Activated T-helper 1 cell treated with Interleukin-2 at 50 U/mL for 16 hours (primary cell): ENCODE measurements at places on chromosomes 3 and 15.

- no peak for DNase-seq
These were observed 117.5 kb downstream of the APBA2 start for GRCh38 chr15:29003191-29003839.

DNA sequence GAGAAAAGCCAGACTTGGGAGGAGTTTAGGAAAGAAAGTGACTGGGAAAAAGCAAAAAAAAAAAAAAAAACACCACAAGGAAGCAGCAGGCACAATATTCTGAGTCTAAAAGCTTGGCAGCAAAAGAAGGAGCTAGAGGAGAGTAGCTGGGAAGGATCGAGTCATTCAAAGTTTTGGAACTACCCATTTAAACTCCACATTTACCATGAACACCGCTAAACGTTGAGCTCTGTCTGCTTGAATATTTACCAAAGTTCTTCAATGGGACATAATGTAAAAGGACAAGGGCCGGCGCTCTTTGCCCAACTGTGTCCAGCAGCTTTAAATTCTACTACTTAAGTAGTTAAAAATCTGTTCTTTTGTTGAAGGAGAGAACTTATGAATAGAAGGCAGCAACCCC lies 481.9 kb downstream of the FOXP1 start:
- no peak for DNase-seq

GRCh38 chr15:78044407-78045155 lies 32.9 kb downstream of the TBC1D2B start:
- no peak for DNase-seq

GRCh38 chr3:16993227-16993626 lies 108.5 kb downstream of the PLCL2 start:
- no peak for DNase-seq

DNA sequence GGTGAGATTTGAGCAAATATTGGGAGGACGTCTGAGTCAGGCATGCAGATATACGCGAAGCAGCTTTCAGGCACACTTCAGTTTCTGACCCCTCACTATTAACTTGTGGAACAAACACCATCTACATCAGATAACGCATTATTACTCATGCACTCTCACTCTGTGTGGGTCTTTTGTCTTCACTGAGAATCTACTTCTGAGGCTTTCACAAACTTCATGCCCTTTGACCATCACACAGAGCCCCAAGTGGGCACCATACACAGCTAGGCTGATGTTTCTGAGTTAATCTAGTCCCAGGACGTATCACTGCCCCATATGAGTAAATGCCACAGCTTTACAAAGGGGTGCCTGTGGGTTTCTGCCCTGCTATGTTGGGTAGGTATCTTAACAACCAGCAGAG lies 39.6 kb upstream of the IP6K2 start:
- DNase-seq = no peak

DNA sequence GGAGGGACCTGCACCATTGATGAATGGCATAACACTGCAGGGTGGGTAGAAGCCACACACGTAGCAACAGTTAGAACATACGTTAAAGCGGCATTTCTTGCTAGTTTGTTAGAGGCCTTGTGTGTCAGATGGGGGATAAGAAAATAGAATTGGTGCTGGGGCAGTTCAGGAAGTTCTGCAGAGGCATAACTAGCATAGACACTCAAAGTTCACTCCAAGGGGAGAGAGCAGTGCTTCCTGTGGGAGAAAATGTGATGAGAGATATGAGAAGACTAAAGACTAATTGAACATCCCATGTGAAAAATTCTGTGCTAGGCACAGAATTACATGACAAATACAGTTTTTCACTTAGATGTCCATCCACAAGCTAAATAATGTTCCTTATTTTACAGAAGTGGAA lies 327.1 kb downstream of the ZNF621 start:
- no peak for DNase-seq

DNA sequence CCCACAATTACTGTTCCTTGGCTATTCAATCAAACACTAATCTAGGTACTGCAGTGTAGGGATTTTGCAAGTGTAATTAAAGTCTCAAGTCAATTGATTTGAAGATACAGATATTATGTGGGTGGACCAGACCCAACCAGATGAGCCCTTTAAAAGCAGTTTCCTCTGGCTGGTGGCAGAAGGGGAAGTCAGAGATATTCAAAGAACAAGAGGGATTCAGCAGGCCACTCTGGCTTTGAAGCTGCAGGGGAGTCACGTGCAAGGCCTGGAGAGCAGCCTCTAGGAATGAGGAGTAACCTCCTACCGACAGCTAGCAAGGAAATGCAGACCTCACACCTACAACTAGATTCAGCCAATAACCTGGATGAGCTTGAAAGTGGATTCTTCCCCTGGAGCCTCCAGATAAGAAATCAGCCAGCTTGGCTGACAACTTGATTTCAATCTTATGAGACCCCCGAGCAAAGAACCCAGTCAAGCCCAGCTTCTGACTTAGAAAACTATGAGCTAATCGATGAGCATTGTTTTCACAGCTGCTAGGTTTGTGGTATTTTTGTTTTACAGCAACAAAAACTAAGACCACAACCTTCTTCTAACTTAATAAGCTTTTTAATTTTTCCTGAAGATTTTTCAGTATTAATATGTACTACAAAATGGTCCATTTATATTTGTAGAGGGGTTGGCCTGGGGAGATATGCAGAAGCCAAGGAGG lies 13.4 kb downstream of the HACD2 start:
- DNase-seq = no peak

DNA sequence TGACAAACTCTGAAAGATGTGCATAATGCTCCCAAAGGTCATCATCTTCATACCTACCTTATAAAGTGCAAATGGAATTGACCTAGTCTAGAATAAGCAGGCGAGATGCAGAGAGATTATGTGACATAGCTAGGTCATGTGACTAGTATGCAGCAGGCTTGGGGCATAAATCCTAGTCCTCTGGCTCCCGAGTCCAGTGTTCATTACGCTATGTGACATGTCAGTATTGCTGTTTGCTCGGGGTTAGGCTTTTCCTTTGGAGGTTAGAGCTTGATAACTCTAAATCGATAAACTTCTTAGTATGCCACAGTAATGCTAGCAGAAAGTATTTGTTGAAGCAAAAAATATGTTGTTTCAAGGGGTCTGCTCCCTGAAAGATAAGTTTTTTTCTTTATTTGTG lies 481.7 kb upstream of the TPRG1 start:
- no peak for DNase-seq

DNA sequence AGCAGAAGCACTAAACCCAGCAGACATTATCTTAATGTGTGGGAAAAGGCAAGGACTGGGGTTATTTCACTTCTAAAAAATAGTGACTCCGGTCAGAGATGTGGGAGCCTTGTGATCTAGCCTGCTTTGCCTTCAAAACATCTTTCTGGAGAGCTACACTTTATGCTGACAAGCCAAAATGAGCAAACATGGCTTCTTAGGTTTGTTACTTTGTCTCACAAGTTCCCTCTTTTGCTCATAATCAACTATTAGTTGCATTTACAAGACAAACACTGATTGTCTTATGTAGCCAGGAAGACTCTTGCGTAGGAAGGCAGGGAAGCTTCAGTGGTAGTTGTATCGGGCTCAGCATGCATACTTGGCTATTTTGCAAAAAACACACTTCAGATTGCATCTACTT lies 129.2 kb downstream of the NUP210 start:
- DNase-seq = no peak
